ENCODE measurements at places on chromosomes 2 and 18.
A peak's percentile ranks its signal among the peaks of the same experiment; 100 is the strongest.

DNA sequence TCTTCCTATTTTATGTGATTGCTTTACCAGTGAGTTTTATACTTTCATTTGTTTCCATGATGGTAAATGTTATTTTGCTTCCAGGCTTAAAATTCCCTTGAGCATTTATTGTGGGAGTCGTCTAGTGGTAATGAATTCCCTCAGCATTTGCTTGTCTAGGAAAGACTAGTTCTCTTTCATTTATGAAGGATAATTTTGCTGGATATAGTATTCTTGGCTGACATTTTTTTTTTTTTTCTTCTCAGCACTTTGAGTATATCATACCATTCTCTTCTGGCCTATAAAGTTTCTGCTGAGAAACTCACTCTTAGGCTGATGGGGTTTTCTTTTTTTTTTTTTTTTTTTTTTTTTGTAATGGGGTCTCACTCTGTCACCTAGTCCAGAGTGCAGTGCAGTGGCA, 99.1 kb downstream of the EDAR start:
- no peak for DNase-seq

DNA sequence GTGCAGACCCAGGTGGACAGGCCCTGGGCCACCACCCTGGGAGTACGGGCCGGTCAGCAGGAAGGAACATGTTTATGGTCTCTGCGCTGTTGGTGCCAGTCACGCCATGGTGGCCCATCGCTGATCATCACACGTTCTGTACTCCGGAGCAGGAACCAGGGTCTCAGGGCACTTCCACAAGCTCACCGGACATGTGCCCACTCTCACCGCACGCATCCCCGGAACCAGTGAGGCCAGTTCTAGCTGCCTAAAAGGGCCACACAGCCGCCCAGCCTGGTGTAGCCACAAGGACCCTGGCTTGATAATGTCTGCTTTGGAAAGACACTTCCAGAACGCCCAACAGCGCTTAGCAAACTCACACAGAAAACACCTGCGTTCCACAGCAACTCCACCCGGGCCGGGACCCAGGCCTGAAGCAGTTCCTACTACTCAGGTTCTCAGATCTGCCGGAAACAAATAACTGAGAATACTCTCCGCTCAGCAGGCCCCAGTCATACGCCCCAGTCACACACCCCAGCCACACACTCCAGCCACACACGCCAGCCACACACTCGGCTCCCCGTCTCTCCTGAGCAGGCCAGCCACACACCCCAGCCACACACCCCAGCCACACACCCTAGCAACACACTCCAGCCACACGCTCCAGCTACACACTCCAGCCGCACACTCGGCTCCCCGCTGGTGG, 123.3 kb downstream of the HDAC4 start:
- no peak for DNase-seq

GRCh38 chr18:37420315-37420880, 145.2 kb downstream of the CELF4 start:
- no peak for DNase-seq

DNA sequence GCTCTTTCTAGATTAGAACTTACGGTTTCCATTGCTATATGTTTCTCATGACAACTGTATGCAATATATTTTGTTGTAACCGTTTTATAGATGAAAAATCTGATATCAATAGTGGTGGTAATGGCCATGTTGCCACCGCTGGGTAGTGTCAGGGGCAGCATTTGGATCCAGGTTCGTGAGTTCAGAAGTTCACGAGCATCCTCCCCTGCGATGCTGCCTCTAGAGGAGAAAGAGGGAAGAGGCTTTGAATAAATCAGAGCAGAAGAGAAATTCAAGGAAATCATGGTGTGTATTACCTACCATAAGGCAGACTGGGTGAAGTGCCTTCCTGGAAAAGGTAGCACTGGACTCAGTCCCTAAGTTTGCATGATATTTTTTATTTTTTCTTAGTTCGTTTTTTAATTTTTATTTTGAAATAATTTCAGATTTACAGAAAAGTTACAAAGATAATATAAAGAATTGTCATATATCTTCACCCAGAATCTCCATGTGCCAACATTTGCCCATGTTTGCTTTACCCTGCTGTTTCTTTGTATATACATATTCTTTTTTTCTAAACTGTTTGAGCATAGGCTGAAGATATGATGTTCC, 3.3 kb upstream of the ZBTB7C start:
- peak; percentile 64 for DNase-seq

DNA sequence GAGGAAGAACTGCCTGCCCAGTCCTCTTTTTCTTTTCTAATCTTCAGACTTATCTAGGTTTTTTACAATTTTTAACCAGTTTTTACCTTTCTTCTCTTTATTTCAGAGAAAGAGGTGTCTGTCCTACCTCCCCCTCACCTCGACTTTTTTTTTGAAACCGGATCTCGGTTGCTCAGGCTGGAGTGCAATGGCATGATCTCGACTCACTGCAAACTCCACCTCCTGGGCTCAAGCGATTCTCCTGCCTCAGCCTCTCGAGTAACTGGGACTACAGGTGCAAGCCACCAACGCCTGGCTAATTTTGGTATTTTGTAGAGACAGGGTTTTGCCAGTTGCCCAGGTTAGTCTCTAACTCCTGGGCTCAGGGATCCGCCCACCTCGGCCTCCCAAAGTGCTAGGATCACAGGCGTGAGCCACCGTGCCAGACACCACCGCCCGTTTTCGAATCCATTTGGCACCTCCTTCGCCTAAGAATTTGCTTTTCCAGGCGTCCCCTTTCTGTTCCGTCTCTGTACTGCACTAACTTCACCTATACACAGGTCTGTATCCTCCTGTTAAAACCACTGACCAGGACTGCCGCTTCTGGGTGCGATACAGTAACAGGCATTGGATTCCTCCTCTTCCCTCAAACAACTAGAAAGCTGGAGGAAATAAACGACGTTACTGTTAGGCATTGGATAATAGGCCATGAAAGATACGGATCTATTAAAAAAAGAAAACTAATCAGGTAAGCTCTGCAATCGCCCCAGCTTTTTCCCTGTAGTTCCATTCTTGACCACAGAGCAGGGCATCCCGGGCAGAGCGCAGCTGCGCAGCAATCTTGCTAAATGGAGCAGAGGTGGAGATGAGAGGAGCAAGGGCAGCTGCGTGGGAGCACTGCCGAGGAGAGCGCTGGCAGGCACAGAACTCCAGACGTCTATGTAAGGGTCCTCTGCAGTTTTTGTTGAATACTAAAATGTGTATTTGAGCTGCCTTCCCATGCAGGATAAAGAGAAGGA, 69.9 kb downstream of the ZC3H6 start:
- peak; percentile 8 for DNase-seq

GRCh38 chr2:85308201-85308600, 19.6 kb downstream of the TGOLN2 start:
- no peak for DNase-seq

DNA sequence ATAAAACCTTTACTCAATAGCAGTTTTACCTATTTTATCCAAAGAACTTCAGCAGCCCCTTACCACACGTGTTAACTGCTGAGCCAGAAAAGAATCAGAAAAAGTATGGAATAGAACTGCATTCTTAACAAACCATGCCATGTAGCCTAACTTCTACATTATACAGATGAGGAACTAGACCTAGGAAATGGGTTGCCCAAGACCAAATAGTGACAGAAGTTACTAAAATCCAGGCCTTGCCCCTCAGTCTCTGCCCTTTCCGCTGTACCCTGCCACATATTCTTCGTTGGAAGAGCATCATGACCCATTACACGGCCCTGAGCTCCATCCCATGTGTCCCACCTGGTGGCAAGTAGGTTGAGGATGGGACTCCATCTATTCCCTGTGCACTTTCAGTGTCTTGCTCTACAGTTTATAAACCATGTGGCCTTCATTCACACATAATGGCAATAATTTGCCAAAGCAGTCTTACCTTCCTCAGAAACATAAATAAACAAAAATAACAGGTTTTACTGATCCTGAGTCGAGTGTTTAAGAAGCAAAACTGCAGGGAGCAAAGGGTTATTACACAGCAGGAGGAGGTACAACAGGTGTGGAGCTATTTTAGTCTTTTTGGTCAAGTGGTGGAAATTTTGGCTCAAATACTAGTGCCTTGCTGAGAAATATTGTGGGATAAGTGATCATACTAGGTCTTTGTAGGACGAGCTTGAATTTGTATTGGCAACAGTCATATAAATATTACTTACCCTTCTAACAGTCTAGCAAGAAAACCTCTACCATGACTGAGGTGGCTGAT, 46.5 kb downstream of the HNRNPLL start:
- no peak for DNase-seq

DNA sequence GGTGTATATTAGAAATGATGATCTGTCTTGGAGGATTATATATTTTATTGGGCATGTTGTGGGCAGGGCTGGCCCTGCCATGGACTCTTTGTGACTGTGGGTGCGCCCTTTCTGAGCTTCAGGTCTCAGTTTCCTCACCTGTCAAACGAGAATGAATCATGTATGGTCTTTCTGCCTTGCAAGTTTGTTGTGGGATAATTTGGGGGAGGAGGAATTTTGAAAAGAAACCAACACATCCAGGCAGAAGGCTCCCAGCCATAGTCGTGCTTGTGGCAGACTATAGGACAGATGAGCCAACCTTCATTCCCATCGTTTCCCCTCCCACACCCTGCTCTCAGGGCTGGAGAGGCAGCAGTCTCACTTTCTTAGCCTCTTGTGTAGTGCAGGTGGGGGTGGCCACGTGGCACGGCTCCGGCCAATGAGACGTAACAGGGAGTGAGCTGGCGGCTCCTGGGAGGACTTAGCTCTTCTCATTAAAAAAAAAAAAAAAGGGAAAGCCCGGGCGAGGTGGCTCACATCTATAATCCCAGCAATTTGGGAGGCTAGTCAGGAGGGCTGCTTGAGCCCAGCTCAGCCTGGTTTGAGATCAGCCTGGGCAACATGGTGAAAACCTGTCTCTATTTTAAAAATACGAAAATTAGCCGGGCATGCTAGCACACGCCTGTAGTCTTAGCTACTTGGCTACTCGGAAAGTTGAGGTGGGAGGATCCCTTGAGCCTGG, 63.1 kb downstream of the RHOB start:
- DNase-seq: peak; percentile 94

DNA sequence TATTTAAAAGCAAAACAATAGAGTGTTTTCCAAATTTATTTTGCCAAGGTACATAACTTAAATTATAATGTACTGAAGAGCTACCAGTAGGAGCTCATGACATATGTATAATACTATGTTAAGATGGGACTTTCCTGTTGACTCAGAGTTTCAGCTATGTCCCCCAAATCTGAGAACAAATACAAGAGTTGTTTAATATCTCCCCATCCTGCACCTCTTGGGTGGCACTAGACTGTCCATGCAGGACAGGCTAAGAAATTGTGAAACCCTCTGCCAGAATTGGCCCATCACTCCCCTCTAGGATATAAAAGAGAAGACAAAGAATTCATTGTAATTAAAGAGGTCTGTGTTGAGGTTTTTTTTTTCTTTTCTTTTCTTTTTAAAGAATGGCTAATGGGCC, 21.7 kb upstream of the CTAGE1 start:
- DNase-seq: no peak

- DNase-seq: peak; percentile 81
Observed at GRCh38 chr2:120594856-120595685, 140.6 kb upstream of the GLI2 start.

- DNase-seq: no peak
Observed at GRCh38 chr2:78967294-78967693, 58.2 kb upstream of the REG3G start.
